ENCODE measurements at places on chromosomes 7 and 10.

- peak; percentile 70 for DNase-seq
Observed at GRCh38 chr7:41002741-41003610, 699.9 kb downstream of the INHBA start.

- DNase-seq: peak; percentile 81
Observed at GRCh38 chr7:88546808-88547207, 212.7 kb upstream of the ZNF804B start.

DNA sequence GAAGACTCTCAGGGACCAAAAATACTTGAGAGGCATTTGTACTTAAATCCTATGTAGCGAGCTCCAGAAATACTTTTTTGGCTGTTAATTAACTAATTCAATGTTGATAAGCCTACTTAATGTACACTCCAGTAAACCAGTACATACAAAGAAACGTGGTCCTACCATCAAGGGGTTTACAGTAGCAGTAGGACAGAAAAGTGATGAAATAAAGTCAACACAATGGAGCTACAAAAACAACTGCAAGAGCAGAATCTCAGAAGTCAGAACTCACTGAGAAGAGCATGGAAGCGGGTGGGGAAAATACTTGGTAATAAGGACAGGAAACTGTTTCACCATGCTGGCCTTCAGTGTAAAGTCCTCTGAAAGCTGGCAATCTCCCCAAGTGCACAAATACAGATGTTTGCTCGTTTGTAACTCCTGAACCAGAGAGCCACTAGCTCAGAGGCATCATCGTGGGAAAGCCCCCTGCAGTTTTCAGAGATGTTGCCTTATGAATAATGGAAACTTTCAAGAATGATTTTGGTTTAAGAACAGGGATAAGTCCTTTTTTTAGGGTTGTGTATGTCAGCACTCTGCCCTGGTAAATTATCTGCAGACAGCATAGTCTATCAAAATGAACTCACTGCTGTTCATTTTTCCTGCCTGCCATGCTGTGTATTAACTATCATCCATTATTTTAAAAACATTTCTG, 233.2 kb downstream of the SORCS1 start:
- no peak for DNase-seq

DNA sequence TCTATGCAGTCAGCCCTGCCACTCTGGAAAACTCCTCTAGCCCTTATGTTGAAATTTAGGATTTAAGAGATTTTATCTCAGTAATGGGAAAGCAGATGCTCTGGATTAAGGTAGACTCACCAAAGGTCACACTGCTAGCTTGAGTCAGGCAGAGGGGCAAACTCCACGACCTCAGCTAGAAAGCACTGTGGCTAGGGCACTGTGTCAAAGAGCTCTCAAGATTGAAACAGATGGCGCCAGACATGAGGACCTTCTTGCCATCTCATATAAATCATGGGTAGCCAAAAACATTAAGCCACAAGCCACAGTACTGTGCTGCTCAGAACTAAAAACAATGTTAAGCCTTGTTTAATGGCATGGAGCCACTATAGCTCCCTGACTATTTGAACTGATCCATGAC, 188.7 kb downstream of the DNAJC1 start:
- no peak for DNase-seq

DNA sequence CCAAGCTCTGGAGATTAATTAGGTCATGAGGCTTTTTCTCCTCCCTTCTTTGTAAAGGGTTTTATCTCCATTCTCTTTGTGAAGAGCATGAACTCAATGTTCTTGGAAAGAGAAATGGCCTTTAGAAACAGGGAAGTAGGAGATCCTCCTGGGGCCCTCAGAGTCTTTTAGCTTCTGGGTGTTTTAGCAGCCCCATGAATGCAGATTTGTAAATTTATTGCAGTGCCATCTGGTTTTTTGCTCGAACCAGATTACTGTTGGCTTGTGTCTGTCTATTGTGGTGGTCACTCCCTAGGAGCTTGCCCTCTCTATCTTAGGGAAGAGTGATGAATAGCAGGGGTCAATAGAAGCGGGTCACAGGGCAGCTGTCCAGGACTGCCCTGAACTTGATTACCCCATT, 110.6 kb downstream of the BTRC start:
- DNase-seq: no peak

GRCh38 chr10:79293841-79294581, 53.3 kb upstream of the PPIF start:
- DNase-seq: no peak

GRCh38 chr10:474946-475345, 214.5 kb downstream of the DIP2C start:
- DNase-seq: no peak

DNA sequence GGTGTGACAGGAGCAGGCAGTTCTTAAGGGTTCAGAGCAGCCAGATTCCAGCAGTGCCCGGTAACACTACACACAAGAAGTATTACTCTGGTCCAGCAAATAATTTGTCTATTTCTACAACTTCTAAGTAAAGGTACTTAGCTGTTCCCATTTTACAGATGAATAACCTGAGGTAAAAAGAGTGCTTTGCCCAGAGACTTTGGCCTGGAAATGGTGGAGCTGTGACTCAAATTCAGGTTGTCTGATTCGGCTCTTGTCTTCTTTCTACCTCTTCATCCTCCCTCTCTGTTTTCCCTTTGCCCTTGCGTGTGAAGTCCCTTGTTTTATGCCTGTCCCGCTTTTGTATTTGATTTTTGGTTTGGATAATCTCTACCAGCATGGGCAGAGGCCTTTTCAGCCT, 17.1 kb downstream of the SFRP5 start:
- DNase-seq: no peak

GRCh38 chr10:69069090-69070042, 18.5 kb upstream of the SRGN start:
- DNase-seq: no peak

GRCh38 chr10:32149252-32149955, 93.2 kb upstream of the KIF5B start:
- no peak for DNase-seq

DNA sequence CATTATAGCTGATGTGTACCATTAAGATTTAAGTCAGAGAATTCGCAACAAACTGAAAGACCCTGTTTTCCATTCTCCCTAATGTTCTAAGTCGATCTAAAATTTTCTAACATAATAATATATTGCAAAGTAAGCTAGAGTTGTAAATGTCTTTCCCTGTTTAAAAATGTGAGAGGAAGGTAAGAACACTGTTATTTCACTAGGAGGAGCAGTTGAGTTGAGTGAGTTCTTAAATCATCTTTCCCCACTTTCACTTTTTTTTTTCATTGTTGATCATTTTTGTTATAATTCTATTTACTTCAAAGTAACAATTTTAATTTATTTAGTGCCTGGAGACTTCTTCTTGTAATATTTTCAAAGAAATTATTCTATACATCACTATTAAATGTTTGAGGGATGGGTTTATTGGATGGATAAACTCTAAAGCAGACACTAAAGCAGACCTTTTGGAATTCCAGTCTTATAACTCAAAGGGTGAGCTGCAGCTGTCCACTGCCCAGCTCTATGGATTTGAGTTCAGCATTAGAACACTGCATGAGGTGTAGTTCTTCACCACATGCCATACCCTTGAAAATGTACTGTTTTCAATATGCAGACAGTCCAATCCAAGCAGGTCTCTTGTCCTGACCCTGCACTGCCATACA, 181.3 kb upstream of the FZD1 start:
- DNase-seq: peak; percentile 50

GRCh38 chr7:32893207-32893524, 1.6 kb upstream of the KBTBD2 start:
- no peak for DNase-seq

All from NAMALWA (cell line).